Cerebellar nuclear complex (tissue), 1 donor: ENCODE measurements at places on chromosomes 5 and 9.

- no peak for DNase-seq
These were observed 8.5 kb downstream of the BAAT start for GRCh38 chr9:101376111-101376848.

DNA sequence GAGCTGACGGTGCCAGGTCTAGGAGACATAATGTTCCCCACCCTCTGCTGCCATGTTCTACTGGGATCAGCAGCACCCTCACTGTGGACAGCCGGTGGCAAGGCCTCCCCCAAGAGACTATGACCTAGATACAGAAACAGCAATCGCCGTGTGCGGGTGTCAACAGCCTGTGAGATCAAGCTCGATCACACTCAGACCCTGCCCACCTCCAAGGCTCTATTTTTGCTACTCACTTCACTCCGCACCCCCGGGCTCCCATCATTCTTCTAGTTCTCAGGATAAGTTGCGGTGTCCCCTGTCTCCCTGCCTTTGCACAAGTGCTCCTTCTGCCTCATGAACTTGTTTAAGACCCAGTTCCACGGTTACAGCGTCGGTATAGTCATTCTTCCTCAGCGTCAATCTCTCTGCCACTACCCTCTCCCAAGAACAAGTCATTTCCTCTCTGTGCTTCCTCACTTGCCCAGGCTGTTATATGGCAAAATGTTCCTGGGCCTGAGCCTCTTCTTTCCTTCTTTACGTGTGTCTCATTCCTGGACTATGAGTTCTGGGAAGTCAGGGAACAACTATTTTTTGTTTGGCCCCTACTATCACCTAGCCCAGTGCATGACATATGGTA, 5.4 kb upstream of the DOCK8 start:
- DNase-seq, result no peak

DNA sequence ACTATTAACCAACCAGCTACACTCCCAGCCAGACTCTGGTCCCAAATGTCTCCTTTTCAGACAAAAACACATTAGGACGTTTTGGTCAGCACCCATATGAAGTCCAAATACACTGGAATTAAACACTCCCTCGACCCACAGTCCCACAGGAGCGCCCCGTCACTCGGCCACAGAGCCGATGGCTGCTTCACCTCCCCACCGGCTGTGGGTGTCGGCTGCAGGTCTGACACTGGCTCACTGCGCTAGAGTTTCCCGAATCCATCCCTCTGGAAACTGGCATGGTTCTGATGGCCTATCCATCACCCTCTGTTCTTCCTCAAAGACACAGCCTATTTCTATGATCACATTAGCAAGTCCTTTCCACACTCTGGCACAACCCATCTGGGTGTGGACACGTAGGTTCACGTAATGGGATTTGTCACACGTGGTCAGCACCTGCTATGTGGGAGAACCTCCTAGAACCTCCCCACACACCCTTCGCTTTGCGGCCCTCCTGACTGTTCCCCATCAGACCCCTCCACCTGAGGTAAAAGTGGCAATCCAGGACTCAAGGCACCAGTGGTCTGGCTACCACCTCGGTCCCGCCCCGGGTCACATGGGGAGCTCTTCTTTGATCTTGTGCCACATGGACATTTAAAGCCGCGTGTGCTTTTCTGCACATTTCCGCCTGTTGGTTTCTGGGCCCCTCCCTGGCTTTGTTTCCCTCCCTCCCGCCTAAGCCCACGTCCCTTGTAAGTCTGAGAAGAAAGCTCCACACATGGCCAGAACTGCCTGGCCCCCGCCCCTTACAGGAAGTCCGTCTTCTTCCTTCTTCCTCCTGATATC, 131.1 kb upstream of the PHYKPL start:
- no peak for DNase-seq

DNA sequence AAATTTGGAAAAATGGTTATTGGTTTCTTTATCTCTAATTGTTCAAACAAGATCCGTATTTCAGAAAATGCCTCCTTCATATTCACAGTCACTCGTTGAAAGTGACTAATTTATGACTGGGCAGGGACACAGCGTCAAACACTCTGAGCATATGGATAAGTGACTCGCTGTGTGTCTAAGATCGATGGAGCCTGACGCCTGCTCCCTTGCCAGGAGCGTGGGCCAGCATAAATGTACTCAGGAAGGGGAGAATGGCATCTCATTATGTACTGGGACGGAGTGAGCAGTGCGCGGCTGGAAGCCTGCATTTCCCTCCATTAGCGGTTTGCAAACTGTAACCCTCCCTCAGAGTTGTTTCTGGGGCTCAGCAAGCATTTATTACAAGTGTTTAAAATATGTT, 79.8 kb upstream of the CAST start:
- no peak for DNase-seq

DNA sequence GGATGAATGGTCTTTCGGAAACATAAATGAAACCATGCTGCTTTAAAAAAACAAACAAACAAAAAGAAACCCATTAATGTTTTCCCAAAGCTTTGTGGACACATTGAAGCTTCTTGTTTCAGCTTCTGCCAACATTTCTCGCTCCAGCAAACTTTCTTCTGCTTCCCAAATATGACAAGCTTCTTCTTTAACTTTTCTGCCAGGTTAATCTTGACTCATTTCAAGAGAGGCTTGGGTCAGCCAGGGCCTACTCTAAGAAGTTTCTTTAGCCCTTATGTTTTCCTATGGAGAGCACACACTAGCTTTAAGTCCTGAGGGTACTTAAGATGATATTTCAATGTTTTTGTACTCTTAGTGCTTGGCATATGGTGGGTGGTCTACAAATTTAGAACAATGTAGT, 6.1 kb downstream of the ANXA1 start:
- DNase-seq, result no peak
